ENCODE measurements at places on chromosomes 7 and 10.

GRCh38 chr10:59910867-59911266 is 4.5 kb upstream of the CCDC6 start:
- no peak for DNase-seq

DNA sequence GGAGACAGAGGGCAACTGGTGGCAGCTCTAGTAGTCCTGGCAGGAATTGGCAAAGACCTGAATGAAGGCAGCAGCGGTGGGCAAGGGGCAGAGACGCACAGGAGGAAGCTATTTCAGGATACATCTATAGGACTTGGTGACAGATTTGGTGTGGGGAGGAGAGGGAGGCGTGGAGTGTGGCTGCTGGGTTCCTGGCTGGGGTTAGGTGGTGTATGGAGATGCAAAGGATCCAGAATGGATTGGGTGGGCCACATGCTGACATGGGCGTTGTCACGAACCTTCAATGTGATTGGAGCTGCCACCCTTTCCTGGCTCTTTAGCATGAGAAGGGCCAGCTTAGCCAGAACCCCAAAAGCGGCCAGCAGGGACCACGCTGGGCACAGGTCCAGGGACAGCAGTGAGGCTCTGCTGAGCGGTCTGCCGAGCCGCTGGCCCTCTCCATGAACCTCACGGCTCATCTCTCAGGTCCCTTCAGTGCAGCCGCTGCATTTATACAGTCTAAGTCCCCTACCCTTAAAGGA is 10.2 kb upstream of the ADCY1 start:
- DNase-seq, result no peak

DNA sequence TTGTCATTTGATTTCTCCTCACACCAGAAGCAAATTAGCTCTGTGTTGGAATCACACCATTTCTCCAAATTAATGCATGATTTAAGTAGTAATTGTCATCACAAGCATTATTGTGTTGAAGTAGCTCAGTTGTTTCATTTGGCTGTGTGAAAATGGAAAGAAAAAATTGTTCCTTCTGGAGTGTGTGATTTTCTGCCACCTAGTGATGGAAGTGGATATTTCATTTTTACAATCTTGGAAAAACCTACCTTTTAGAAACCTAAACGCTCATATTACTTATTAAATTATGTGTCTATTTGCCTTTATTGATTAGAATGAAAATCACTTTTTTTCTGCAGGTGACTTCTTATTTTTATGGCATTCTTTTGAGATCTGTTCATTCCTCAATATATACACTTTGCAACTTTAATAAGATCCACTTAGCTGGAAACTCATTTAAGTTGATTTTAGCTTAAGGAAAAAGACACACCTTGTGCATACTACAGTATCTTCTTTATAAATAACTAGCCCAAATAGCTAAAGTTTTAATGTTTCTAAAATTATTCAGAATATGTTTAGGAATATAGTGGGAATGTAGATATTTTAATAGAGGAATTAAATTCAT is 50.0 kb downstream of the SRI start:
- peak; percentile 14 for DNase-seq

DNA sequence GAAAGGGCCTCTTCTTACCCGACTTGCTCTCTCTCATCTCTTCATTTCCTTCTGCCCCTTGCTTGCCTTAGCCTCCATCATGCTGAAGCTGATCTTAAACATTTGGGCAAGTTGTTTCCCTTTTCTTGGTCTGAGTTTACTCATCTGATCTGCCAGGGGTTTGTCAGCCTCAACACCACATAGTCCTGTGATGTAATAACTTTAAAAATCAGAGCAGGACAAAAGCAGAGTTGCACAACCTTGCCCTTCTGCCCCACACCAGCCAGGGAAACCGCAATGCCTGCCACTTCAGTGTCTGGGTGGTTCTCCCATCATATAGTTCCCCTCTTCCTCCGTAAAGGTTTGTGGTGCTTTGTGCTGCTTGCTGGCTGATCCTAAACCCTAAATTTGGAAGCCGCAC is 9.9 kb upstream of the LIPM start:
- DNase-seq, result no peak

DNA sequence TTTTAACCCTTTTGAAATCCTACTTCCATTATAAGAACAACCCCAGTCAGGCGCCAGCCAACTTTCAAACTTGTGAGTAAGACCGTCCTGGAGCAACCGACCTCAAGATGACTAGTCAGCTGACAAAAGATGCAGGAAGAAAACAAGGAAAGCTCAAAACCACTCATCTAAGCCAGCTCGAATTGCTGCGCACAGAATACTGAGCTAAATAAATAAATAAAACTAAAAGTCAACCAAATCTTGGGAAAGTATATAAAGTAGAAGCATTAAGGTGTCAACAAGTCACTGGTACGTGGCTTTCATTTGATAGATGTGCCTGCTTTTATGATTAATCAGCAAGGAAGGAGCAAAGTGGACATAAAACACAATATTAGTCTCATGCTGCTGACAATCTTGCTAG is 1269.8 kb downstream of the XPNPEP1 start:
- no peak for DNase-seq

- DNase-seq, result no peak
Observed at GRCh38 chr10:44326474-44327030, 58.3 kb downstream of the CXCL12 start.

GRCh38 chr7:151308256-151308655 is 33.4 kb upstream of the NUB1 start:
- DNase-seq, result no peak
